ENCODE measurements at places on chromosomes 7 and 10.

- no peak for DNase-seq
These were observed 87.2 kb upstream of the DUSP5 start for GRCh38 chr10:110410329-110411046.

- DNase-seq, result no peak
These were observed at the start of gene PRKAR1B for GRCh38 chr7:727104-727805. PRKAR1B (minus strand) TSS chr7:727281; CDS start chr7:711505, 15,776 bp downstream.

GRCh38 chr7:95871075-95871848 is 98.9 kb downstream of the DYNC1I1 start:
- DNase-seq, result peak; percentile 12

DNA sequence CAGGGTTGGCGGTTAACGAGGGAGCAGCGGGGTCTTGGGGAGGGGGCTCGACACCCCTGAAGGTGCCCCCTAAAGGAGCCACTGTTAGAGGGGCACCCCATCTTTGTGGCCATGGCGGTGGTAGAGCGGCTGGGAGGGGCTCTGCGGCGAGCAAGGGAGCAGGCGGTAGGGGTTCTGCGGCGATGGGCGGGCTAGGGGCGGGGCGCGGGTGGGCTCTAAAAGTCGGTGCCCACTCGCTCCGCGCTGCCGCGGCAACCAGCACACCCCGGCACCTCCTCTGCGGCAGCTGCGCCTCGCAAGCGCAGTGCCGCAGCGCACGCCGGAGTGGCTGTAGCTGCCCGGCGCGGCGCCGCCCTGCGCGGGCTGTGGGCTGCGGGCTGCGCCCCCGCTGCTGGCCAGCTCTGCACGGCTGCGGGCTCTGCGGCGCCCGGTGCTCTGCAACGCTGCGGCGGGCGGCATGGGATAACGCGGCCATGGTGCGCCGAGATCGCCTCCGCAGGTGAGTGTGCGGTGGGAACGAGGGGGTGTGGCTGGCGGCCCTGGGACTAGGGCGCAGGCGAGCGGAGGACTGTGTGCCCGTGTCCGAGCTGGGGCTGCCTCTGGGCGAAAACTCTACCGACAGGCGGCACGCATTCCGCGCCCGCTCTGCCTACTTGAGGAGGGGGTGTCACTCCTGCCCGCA is at the start of gene MEST:
Gene MEST (plus strand): TSS at position 245 of the 682 bp plus-strand sequence. CDS start 229 bp downstream, at position 474.
- no peak for DNase-seq

Measured in muscle of arm (tissue), 14 donors.